ENCODE measurements at places on chromosomes 5 and 9.
A peak's percentile ranks its signal among the peaks of the same experiment; 100 is the strongest.

DNA sequence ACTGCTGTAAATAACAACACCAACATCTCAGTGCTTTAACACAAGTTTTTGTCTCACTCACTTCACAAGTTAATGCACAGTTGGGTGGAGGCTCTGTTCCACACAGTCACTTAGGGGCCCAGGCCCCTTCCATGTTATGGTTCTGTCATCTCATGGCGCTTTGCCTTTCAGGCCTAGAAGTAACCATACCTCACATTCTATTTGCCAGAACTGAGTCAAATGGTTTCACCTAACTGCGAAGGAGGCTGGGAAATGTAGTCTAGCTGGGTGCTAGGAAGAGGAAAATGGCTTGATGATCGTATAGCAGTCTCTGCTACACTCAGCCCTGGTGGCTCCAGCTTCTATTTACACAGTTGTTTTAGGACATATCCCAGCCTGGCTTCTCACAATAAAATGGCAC lies 23.1 kb upstream of the MVB12B start:
- no peak for DNase-seq

GRCh38 chr9:124214116-124214515 lies 43.6 kb upstream of the NEK6 start:
- DNase-seq = no peak

- no peak for DNase-seq
Observed at GRCh38 chr9:5492965-5493678, 17.2 kb upstream of the PDCD1LG2 start.

GRCh38 chr5:28156981-28157380 lies 1118.6 kb upstream of the CDH9 start:
- peak; percentile 31 for DNase-seq

- no peak for DNase-seq
Observed at GRCh38 chr5:68071282-68071632, 144.3 kb upstream of the PIK3R1 start.

GRCh38 chr5:59190746-59191145 lies 607.9 kb downstream of the RAB3C start:
- DNase-seq = no peak

- no peak for DNase-seq
Observed at GRCh38 chr5:80002677-80003076, 11.6 kb upstream of the MTX3 start.

DNA sequence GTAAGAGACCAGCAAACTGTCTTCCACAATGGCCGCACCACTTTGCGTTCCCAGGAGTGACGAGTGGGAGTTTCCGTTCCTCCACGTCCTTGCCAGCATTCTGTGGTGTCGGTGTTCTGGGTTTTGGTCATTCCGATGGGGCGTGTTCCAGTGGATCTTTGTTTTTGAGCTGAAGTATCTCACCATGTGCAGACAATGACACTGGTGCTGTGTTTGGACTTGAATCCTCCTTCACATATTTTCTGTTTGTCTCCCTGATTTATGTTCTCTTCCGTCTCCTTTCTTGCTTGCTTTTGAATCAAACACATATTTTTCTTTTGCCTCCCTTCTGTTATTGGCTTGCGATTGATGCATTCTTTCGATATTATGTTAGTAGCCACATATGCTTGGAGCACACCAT lies 60.8 kb upstream of the IRX4 start:
- DNase-seq = no peak

DNA sequence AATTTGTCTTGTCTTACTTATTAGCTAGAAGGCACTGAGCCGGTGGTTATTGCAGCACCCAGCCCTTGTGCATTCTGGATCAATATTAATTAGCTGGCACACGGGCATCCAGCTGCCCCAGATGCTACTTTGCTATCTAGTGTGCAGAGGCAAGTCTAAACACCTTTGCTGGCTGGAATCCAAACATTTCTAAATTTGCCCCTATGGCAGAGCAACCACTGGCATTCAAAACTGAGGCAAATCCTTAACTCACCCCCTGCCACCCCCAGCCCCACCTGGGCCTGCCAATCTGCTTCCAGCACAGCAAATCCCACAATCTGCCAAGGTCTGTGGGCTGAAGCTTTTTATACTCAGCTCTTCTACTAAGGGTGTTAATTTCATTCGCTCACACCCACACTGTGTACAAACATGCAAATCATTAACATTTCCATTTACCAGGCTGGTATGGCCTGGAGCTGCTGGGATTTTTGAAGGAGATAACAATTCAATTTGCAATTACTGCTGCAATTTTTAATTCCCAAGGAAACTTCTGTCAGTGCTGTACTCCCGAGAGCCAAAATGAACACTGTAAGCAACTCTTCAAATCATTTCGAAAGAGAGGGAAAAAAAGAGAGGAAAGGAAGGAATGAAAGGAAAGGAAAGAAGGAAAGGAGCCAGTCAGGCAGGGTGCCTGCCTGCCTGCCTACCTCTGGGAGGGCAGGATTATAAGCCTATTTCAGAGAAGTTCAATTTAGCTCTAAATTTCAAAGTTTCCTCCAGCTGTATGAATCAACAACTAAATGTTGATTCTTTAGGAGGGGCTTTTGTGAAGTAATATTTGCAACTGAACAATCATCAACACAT lies 35.5 kb downstream of the RAPGEF1 start:
- no peak for DNase-seq

DNA sequence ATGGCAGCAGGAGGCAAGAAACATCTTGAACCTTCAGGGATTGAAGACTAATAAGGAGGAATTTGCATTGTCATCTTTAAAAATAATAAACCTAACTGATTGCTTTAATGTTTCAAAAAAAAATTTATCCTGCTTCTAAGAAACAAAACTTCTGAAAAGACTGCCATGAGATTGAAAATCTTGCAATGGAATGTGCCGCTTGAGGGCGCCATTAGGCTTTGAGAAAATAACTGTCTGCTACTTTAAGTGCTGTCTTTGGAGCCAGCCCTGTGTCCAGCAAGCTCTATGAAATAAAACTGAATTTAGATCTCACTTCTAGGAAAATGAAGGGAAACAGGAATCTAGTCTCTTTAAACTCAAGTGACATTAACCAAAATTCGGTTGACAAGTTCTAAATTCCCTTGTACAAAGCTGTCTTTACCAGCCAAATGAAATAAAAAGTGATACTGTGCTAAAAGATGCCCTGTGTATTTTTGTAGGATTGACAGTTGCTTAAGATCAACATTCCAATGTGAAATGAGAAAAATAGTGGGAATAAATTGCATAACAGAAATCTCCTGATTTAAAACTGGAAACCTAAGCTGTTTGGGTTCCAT lies 79.4 kb downstream of the ESM1 start:
- peak; percentile 70 for DNase-seq

DNA sequence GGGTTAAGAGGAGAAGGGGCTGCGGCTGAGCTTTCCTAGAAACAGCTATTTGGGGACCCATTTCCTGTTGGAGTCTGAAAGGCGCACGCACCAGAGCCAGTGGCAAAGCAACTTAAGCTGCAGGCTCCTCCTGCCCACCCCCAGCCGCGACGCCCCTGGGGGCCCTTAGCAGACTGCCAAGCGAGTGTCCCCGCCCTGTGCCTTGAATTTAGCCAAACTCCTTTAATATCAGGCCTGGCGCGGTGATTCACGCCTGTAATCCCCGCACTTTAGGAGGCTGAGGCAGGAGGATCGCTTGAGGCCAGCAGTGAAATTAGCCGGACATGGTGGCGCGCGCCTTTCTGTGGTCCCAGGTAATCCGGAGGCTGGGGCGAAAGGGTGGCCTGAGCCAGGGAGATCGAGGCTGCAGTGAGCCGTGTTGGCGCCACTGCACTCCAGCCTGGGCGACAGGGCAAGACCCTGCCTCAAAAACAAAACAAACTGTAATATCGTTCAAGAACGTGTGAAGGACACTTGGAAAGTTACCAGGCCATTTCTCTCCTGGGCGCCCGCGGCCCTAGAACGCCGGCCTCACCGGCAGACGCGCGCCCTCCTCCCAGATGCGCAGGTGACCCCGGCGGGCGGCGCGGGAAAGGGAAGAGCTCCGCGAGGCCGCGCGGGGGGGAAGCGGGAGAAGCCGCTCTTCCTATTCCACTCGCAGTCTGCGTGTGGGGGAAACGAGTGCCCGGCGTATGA lies 1.0 kb upstream of the F2R start:
- DNase-seq = no peak

DNA sequence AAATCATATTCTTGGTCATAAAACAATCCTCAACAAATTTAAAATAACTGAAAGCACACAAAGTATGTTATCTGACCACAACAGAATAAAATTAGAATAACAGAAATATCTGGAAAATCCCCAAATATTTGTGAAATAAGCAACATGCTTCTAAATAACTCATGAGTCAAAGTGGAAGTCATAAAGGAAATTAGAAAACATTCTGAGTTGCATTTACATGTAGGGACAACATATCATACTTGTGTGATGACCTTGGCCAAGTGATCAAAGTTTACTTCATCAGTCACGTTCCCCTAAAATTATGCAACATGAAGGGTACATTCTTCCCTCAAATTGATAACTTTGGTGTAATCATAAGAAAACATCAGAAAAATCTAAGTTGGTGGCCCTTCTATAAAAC lies 64.7 kb downstream of the CSF2 start:
- DNase-seq = peak; percentile 15

All from fibroblast of skin of scalp (primary cell).